Activated CD8-positive, alpha-beta memory T cell treated with anti-CD3 and anti-CD28 coated beads for 48 hours (primary cell): ENCODE measurements at places on chromosomes 1 and 21.

DNA sequence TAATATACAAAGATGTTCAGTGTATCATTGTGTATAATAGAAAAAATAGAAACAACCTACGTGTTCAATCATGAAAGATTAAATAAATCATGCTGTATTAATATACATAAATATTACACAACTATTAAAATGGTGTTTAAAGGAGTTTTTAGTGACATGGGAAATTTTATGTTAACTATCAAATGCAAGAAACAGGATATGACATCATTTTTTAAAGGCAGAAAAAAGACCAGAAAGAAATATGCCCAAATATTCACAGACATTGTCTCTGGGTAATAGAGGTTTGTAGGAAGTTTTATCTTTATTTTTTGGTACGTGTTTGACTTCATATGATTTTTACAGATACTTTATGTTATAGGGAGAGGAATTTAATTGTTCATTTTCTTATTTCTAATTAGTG is 34.0 kb downstream of the NPHS2 start:
- no peak for DNase-seq

DNA sequence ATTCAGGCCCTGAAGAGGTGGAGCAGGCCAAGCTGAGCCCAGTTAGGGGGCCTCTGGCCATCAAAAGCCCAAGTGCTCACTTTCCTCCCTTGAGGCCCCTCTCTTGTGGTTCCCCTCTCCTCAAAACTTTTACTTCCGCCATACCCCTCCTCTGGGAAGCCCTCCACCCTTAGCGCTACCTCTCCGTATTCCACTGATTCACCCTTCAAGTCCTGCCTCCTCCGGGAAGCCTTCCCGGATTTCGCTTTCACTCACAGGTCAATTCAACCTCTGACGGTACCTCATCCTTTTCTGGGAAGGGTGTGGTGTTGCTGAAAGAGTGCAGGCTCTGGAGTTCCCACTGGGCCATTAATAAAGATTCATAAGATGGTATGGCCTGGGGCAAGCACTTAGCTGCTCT is 19.1 kb downstream of the SPOCD1 start:
- no peak for DNase-seq

DNA sequence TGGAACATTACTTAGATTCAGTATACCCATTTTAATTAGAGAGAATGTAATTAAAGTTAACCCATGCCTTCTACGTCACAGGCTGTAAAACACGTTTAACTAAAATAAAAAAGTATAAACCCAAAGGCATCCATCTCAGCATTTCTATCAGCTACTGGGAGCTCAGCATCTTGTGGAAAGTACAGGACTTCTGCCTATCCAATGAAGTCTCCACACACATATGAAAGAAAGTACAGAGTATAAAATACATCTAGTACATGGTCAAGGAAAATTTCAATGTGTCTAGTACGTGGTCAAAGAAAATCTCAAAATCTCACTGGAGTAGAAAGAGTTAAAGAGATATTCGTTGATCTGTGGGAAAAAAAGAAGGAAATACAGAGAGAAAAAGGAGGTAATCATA is 141.4 kb upstream of the ZNHIT6 start:
- no peak for DNase-seq

GRCh38 chr1:9459816-9460407 is 79.4 kb upstream of the SLC25A33 start:
- DNase-seq: no peak

- DNase-seq: no peak
These were observed 2.5 kb downstream of the C1QC start for GRCh38 chr1:22645931-22646330.

DNA sequence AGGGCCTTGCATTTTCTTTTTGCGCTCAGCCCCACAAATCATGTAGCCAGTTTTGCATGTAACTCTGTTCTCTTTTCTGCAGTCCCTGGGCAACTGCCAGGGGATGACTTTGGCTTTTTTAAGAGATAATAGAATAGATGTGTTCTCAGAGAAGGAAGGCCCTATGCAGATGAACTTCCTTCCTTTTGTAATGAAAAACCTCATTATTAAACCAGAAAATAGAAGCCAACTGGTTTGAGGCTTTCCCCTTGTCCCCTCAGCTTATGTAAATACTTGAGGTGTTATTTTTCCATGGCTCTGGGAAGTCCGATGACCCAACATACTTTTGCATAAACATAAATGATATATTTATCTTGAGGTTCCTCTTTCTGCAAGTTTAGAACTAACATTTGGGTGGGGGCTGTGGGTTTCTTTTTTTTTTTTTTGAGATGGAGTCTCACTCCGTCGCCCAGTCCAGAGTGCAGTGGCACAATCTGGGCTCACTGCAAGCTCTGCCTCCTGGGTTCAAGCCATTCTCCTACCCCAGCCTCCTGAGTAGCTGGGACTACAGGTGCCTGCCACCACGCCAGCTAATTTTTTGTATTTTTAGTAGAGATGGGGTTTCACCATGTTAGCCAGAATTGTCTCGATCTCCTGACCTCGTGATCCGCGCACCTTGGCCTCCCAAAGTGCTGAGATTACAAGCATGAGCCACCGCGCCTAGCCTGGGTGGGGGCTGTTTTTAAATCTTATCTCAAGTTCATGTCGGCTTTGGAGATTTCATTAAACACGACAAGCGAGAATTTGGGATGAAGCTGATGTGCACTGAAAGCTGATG is 14.4 kb upstream of the FCRL5 start:
- no peak for DNase-seq

- DNase-seq: no peak
These were observed 99.4 kb upstream of the S1PR1 start for GRCh38 chr1:101137144-101138126.

GRCh38 chr1:161987303-161987702 is 36.4 kb downstream of the OLFML2B start:
- DNase-seq: no peak

DNA sequence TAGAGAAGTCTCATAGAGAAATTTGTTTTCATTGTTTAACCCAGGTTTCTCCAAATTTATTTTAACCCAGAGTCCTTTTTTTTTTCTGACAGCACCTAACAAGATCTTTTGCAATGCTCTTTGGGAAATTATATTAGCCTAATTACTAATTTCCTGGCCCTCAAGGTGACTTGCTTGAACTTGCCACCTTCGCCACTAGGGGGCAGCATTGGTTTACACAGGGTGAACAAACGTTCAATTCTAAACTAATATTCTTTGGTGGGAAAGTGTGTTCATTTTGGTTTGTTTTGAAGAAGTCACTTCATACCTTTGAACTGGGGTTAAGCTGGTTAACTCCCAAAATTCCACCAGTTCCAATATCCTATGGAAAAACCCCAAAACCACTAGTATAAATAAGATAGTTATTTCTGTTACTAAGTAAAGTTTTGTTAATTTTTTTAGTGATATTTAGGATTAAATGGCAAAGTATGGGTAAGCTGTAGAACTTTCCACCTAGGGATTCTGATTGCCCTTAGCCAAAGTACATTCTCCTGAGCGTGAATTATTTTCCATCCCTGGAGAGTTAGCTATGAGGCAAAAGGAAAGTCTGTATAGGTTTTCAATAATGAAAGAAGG is 13.0 kb downstream of the CCDC190 start:
- peak; percentile 71 for DNase-seq

DNA sequence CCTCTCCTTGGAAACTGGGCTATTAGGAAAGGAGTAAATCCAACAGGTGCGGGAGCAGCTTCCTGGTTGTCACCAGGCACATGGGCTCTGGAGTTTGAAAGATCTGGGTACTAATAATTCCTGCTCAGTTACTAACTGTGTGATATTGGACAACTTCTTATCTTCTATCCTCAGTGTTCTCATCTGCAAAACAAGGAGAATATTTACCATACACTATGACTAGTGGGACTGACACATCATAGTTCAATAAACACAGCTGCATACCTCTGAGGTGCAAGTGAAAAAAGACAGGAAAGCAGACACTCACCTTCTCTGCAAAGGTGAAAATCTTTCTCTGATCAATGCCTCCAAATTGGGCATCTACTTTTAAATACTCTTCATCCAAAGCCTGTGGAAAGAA is 19.7 kb downstream of the YARS1 start:
- DNase-seq: no peak

GRCh38 chr21:28357743-28358142 is 634.9 kb downstream of the LTN1 start:
- DNase-seq: no peak

DNA sequence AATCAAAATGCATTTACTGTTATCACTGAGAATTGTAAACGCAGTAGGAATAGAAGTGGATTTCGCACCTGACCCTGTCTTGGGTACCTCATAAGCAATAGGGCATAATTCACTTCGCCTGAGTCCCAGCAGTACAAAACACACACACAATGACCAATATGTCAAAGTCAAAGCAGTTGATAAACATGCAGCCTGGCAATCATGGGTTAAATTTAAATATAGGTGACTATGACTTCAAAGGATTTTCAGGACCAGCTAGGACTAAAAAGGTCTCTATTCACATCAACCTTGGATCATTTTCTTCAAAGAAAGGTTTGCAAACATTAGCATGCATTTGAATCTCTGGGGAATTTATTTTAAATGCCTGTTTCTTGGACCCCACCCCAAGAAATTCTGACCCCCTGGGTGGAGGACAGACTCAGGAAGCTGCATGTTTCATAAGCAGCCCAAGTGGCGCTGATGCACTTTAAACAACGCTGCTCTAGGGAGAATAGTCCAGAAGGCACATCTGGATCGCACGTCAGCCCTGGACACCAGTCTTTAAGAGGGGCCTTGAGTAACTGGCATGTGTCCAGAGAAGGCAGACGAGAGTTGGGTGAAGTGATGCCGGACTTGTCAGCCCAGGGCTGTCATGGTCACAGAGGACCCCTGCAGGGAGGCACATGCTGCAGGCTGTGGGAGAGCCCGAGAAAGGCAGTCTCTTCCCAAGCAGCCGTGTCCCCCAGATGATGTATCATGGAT is 55.7 kb upstream of the EFHD2 start:
- no peak for DNase-seq

DNA sequence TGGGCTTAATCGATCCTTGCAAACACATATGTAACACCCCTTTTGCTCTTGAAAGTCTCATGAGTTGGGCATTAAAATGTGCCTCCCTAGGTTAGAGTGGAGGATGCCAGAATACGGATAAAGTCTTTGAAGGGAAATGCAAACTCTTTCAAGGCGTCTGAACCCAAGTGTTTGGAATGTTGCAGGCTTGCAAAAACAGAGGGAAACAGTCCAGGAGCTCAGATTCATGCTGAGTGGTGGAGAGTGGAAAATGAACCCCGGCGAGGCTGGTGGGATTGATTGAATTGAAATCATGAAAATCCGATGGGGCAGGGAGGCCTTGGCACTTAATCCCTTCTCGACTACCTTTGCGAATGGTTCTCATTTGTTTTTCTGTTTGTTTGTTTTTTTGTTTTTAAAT is 175.5 kb downstream of the PGBD5 start:
- no peak for DNase-seq

- DNase-seq: no peak
These were observed 35.9 kb downstream of the SLC30A1 start for GRCh38 chr1:211543025-211543424.

DNA sequence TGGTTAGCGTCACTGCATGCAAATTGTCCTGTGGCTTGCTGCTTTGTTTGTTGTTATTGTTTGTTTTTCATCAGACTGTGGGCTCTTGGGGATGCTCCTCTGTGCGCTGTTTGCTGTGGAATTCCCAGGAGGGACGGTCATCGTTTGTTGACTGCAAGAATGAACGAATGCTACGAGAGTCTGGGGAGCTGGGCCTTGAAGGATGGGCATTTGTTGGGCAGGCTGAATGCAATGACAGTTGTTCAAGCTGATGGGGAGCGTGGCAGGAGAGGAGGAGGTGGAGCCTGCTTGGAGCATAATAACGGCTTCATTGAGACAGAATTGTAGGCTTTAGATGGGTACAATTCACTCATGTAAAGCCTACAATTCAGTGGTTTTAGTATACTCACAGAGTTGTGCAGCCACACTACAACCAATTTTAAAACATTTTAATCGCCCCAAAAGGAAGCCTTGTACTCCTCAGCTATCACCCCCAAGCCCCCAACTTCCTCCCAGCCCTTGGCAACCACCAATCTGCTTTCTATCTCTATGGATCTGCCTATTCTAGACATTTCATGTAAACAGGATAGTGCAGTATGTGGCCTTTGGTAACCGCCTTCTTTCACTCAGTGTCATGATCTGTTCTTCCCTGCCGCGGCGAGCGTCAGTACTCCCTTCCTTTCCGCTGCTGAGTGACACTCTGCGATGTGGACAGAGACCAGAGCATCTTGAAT is 190.2 kb downstream of the CAMTA1 start:
- no peak for DNase-seq

- no peak for DNase-seq
These were observed 142.2 kb downstream of the PAPPA2 start for GRCh38 chr1:176605176-176605575.

DNA sequence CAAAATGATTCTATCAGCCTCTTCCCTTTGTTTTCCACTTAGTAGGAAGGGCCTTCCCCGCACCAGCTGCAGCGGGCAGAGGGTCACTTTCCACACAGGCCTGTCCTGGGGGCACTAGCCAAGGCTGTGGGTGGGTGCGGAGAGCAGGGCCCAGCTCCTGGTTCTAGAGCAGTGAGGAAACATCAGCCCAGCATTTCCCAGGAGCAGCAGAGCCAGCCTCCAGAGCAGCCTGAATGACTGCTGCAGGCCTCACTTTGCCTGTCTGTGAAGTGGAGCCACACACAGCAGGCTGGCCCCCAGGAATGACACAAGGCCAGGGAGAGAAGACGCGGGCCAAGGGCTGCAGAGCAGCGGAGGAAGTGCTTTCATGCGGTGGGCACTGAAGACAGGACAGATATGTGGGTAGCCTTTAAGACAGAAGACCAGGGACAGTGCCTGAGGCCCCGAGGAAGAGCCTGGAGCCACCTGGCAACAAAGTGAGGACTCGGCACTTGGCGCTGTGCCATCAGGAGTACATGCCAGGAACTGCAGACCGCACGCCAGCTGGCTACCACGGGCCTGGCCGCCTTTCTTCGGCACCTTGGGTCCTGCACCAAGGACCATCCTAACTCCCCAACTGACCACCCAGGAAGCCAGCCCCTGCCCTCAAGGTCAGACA is 42.0 kb downstream of the ACOT7 start:
- no peak for DNase-seq

GRCh38 chr1:164765557-164765956 is 206.6 kb downstream of the PBX1 start:
- no peak for DNase-seq

GRCh38 chr1:233170741-233171140 is 124.8 kb downstream of the PCNX2 start:
- DNase-seq: no peak

DNA sequence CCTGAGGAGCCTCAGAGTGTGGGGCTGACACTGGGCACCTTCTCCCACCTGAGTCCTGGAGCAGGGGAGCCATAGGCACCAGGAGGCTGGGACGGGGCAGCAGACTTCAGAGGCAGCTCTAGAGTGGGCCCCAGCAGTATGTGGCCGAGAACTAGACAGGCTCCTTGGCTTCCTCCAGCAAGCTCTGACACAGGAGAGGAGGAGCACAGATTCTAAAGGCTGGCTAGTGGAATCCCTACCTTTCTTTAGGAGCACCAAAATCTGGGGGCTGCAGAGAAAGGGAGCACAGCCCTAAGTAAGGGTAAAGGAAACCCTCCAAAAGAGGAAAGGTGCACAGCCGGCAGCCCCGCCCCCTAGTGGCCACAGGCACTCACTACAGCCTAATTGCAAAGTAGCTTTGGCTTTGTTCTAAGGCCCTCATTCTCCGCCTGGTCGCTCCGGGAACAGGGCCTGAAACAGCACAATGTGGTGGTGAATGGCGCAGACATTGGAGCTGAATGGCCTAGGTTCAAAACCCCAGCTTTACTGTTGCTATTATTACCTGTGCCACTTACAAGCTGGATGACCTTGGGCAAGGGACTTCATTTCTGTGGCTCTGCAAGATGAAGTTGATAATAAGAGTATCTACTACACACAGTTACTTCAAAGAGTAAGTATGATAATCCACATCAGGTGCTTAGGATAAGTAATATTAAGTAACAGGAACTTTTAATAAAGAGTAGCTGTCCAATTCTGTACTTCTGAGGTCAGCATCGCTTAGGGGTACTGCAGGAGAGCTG is 8.8 kb upstream of the GUCA2A start:
- DNase-seq: peak; percentile 15
